Skin of body (tissue), 3 donors: ENCODE measurements at places on chromosomes 7 and 10. TPM values are rescaled to one million over a fixed set of nuclear protein-coding genes. Genes with fewer than 3 reads are reported as not detected.

GRCh38 chr7:141960687-141961422 is 12.7 kb downstream of the TAS2R38 start:
- DNase-seq, result no peak

- no peak for DNase-seq
Observed at GRCh38 chr10:128092454-128092853, 33.8 kb downstream of the MKI67 start.

- DNase-seq, result no peak
Observed at GRCh38 chr7:8143151-8143874, 118.7 kb downstream of the ICA1 start.

The GHRHR gene
- total RNA-seq, result not detected

DNA sequence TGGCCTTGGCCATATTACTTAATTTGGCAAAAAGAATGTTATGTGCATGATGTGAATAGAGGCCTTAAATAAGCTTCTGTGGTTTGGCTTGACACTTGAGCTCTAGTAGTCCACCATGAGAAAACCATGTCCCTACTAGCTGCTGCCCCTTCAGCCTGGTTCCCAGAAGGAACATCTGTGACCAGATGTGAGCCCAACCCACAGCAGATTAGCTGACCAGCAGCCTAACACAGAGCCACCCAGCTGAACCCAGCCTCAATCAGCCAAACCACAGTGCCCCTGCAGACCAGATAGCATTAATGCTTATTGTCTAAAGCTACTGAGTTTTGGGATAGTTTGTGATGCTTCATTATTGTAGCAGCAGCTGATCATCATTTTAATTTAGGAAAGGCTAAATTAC is 16.6 kb downstream of the JAZF1 start:
- DNase-seq, result no peak

The OR2A42 gene
- total RNA-seq, result 0.10 TPM

- no peak for DNase-seq
Observed at GRCh38 chr7:37663693-37664092, 19.9 kb upstream of the GPR141 start.

GRCh38 chr7:107754642-107755041 is 10.7 kb downstream of the CBLL1 start:
- DNase-seq, result no peak

DNA sequence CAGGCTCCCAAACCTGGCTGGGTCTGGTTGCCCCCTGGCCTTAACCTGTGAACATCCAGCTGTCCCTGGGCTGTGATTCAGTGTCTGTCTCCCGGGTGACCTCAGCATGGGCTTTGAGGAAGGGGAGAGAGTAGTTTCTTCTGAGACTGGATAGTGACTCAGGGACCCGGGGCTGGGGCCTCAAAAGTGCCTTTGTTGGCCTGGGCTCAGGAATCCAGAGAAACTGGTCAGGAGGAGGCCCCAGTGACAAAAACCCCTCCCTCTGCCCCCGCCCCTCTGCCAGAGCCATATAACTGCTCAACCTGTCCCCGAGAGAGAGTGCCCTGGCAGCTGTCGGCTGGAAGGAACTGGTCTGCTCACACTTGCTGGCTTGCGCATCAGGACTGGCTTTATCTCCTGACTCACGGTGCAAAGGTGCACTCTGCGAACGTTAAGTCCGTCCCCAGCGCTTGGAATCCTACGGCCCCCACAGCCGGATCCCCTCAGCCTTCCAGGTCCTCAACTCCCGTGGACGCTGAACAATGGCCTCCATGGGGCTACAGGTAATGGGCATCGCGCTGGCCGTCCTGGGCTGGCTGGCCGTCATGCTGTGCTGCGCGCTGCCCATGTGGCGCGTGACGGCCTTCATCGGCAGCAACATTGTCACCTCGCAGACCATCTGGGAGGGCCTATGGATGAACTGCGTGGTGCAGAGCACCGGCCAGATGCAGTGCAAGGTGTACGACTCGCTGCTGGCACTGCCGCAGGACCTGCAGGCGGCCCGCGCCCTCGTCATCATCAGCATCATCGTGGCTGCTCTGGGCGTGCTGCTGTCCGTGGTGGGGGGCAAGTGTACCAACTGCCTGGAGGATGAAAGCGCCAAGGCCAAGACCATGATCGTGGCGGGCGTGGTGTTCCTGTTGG is at the start of gene CLDN4:
CLDN4 (plus strand) TSS at position 316 of the 903 bp plus-strand sequence; CDS start at position 522, 206 bp downstream.
- no peak for DNase-seq

- no peak for DNase-seq
Observed at GRCh38 chr7:132002343-132002968, 446.0 kb upstream of the PODXL start.

GRCh38 chr10:69835233-69835632 is 33.5 kb downstream of the COL13A1 start:
- DNase-seq, result no peak

The STK31 gene
- total RNA-seq, result 0.20 TPM

GRCh38 chr7:78438433-78438832 is 639.9 kb downstream of the PHTF2 start:
- DNase-seq, result no peak

DNA sequence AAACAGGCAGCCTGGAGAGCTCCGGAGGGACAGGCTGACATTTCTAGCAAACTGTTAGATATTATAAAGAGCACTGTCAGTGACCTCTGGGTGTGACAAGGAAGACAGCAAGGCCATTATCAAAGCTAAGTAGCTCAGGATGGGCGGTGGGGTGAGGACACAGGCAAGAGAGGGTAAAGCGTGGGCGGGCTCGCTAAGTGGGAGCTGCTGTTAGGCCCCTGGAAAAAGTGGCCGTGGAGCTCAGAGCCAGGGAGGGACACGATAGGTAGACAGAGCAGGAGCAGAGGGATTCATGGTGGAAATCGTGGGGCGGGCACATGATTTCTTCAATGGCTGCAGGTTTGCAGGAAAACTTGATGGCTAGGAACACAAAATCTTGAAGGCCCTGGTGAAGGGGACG is 51.4 kb upstream of the NPS start:
- DNase-seq, result no peak

DNA sequence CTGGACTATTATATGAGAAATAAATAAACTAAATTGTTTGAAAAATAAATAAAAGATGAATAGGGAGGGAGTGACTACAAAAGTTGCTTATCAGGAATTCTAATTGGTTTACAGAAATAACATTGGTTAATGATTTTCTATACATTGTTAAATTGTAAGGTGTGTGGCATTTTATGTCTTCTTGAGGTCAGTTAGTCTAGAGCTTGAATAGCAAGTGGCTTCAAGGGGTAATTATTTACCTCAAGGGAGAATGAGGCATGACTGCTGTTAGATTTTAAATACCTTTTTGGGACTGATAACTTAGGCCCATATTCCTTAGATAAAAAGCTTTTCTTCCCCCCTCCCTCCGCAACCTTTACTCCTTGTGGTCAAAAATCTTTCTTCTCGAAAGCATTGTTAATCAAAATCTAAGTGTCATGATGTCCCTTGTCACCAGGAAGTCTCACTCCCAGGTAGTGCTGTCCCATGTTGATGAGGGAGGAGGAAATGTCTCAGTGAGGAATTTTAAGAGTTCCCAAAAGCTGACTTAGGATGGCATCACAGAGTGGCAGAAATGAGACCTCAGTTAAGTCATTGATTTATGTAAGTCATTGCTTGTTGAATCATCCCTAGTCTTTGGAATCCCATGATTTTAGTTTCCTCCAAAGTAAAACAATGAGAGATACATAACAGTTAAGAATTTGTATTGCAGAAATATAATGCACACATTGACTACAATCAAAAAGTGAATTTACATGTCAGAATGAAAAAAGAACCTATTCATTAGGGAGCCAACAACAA is 71.5 kb downstream of the MAPK8 start:
- DNase-seq, result no peak

GRCh38 chr10:93138113-93138870 is 64.6 kb downstream of the CYP26A1 start:
- no peak for DNase-seq

- DNase-seq, result no peak
Observed at GRCh38 chr10:103241262-103242011, 4.2 kb upstream of the RPEL1 start.

- no peak for DNase-seq
Observed at GRCh38 chr7:77420986-77421672, 5.0 kb upstream of the GSAP start.

DNA sequence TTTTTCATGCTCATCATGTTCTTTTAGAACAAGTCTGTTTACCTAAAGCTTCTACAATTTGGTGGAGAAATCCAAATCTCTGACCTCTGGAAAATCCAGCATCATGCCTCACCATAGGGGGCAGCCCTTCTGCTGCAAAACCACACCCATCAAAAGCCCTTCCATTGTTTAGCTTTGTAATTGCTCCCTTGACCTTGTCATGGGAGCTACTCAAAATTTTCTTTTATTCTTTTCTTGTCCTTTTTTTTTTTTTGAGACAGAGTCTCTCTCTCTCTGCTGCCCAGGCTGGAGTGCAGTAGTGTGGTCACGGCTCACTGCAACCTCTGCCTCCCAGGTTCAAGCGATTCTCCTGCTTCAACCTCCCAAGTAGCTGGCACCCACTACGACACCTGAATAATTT is 234.4 kb downstream of the NEBL start:
- no peak for DNase-seq

GRCh38 chr7:73717991-73718405 is 1.5 kb downstream of the STX1A start:
- no peak for DNase-seq

- no peak for DNase-seq
Observed at GRCh38 chr10:101272229-101272868, 43.1 kb upstream of the LBX1 start.

DNA sequence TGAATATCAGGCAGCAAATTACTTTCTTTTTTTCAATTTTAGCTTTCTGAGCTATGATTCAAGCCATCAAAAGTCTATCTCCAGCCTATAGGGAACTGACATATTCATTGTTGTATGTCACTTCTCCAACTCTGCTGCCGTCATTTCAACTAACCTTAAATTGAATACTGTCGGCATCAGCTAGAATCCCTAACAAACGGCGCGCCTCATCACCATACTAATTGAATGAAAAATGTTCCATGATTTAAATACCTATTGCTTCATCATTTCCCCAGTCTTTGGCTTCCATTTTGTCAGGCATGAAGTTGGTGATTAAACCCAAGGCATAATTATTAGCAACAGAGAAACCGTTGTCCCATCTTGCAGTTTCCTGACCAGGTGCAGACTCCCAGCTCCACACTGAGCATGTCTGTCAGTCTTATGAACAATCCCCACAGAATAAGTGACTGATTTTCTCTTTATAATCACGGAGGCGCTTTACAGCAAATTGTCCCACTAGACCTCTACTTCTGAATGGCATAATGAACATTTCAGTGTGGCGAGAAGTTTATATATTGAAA is 83.5 kb upstream of the NPY start:
- DNase-seq, result no peak

DNA sequence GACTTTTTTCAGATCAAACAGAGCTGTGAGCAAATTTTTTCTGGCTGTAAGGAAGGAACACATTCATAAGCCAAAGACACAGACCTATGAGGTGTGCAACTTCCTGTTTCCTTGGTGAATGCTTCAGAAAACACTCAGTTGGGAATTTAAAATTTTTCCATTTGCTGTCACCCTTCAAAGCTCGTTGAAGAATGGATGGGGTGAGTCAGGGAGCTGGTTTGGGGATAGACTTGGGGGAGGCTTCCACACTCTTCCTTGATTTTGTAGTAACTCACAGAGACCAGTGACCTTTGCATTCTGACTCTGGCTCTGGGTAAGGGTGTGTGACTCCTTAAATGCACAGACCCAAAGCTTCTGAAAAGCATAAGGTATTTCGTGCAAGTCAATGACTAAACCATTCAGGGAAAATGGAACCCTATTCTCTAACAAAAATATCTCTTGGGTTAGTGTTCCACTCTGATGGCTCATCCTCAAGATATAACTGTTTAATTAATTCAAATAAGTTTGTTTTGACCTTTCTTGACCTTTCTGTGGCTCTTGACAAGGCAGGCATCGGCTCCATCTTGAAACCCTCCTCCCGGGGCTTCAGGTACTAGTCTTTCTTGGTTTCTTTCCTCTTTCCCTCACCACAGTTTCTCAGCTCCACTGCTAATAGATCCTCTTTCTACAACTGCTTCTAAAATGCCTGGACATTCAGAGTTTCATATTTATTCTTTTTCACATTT is 227.8 kb upstream of the INHBA start:
- no peak for DNase-seq

DNA sequence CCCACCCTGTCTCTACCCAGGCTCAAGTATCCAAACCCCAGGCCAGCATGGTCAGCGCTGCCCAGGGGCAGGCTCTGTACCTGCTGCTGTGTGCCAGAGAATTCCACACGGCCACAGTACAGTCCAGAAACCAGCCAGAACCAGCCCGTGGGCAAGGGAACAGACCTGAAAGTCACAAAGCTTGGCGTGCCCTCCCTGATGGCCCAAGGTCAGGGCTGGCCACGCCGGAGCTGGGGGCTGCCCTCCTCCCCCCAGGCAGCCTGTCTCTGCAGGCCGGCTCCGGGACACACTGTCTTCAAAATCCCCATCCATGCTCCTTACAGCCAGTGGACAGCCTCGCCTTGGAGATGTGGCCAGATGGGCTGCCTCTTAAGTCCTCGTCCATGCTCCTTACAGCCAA is 78.4 kb downstream of the CTBP2 start:
- DNase-seq, result no peak
